ENCODE measurements at places on chromosomes 1 and 21.
A peak's percentile ranks its signal among the peaks of the same experiment; 100 is the strongest.

DNA sequence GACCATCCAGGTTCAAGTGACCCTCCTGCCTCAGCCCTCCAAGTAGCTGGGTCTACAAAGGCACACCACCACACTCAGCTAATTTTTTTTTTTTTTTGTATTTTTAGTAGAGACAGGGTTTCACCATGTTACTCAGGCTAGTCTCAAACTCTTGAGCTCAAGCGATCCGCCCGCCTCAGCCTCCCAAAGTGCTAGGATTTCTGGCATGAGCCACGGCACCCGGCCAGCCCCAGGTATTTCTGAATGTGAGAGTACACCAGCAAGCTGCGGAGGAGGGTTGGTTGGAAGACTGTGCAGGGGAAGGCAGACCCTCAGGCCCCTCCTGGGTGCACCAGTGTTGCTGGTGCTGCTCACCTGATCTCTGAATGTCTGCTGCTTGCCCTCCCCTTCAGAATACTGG lies 33.1 kb upstream of the SIM2 start:
- no peak for DNase-seq

GRCh38 chr1:14913482-14914177 lies 239.9 kb upstream of the TMEM51 start:
- no peak for DNase-seq

GRCh38 chr1:55381491-55381890 lies 166.3 kb upstream of the USP24 start:
- DNase-seq, result no peak

DNA sequence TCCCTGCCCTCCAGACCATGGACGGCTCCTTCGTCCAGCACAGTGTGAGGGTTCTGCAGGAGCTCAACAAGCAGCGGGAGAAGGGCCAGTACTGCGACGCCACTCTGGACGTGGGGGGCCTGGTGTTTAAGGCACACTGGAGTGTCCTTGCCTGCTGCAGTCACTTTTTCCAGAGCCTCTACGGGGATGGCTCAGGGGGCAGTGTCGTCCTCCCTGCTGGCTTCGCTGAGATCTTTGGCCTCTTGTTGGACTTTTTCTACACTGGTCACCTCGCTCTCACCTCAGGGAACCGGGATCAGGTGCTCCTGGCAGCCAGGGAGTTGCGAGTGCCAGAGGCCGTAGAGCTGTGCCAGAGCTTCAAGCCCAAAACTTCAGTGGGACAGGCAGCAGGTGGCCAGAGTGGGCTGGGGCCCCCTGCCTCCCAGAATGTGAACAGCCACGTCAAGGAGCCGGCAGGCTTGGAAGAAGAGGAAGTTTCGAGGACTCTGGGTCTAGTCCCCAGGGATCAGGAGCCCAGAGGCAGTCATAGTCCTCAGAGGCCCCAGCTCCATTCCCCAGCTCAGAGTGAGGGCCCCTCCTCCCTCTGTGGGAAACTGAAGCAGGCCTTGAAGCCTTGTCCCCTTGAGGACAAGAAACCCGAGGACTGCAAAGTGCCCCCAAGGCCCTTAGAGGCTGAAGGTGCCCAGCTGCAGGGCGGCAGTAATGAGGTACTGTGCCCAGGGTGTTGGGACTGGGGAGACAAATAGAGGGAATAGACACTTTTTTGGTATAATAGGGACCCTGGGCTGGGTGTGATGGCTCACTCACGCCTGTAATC lies 1.0 kb downstream of the ZBTB48 start:
- no peak for DNase-seq

- peak; percentile 10 for DNase-seq
Observed at GRCh38 chr1:64598100-64598571, 128.2 kb downstream of the CACHD1 start.

GRCh38 chr1:90721210-90722194 lies 4.4 kb upstream of the BARHL2 start:
- peak; percentile 11 for DNase-seq

GRCh38 chr1:179742717-179743678 lies at the start of gene FAM163A:
TSS of gene FAM163A (plus strand) at chr1:179743291. CDS start at chr1:179813098, 69,807 bp downstream.
- no peak for DNase-seq

DNA sequence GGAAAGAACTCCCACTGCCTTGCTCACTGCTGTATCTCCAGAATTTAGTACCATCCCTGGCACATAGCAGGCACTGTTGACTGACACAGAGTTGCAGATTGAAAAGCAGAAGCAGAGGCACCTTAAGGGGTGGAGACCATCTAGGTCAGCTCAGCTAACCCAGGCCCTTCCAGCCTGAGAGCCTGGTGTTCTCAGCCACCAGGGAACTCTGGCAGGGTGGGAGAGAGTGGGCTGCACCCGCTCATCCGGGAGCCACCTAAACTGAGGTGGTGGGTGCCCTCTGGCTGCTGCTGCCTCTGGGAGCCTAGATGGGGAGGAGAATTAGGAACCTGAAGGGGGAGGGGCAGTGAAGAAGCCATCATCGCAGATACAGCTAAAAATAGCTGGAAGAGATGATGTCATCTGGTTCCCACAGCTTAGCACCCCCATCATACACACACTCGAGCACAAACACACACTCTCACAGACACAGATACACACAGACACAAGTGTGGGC lies 1.5 kb upstream of the TSPAN1 start:
- DNase-seq, result no peak

DNA sequence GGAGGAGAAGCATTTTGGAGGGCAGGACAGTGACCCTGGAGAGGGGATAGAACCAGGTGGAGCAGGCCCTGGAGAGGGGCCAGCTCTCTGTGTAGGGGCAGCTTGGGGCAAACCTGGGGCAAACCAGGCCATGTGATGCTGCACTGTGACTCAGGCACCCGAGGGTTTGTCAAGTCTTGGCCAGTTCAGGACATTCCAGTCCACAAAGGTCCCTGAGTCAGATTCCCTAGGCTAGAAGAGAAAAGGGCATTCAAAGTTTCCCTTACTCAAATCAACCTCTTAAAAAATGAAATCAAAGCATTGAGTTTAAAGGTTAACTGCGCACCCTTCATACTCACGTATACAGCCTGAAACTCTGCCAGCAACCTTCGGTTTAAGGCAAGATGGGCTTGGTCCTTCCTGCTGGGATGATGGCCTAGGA lies 25.2 kb upstream of the PLA2G2C start:
- no peak for DNase-seq

DNA sequence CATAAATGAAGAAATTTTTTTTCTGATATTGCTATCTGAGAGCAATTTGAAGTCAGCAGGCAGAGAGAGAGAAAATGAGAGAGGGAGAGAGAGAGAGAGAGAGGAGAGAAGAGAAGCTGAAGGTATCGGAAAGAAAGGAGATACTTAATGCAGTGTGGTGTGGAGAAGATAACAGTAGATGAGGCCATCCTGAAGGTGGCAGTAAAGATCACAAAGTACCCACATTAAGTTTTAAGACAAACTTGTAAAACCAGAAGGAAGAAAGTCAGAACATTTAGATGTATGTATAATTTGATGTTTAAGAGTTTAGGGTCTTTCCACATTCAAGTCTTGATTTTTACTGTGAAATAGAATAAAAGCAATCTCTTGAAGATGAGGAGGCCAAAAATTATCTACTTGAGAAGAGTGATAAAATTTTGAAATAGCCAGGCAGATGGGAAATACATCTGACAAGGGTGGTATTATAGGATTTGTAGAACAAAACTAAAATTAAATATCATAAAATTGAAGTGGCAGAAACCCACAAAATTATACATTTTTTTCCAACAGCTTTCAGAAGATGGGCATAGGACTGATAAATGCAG lies 1753.4 kb downstream of the MRPL39 start:
- no peak for DNase-seq

- DNase-seq, result no peak
Observed at GRCh38 chr1:1630191-1630964, 1.6 kb upstream of the MMP23B start.

Measured in HFF-Myc (cell line).